ENCODE measurements at places on chromosomes 3 and 15.

DNA sequence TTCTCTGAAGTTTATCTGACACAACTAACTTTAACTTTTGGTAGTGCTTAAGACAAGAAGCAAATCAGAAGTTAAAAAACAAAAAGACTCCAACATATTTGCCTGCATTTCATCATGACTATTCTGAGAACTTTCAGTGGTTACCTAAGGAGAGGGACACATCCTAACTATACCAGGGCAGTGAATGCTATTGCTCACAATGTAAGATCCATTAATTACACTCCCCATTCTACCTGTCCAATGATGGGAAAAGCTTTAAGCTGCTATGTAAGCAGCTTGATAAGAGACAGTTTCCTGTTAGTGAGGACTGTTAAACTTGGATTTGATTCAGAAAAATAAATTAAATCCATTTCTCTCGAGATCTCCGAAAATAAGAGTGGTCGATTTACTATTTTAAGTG lies 37.5 kb downstream of the SERPINI1 start:
- no peak for DNase-seq

- DNase-seq = no peak
Measured at GRCh38 chr3:32002561-32003368, 21.2 kb downstream of the ZNF860 start.

GRCh38 chr3:133377396-133377795 lies 22.5 kb upstream of the BFSP2 start:
- DNase-seq = no peak

GRCh38 chr3:197749601-197750395 lies at the start of gene FYTTD1:
TSS of gene FYTTD1 (plus strand) at chr3:197749883. CDS start at chr3:197749972, 89 bp downstream.
- DNase-seq = peak; percentile 85

GRCh38 chr15:70060214-70060992 lies 37.3 kb downstream of the TLE3 start:
- no peak for DNase-seq

DNA sequence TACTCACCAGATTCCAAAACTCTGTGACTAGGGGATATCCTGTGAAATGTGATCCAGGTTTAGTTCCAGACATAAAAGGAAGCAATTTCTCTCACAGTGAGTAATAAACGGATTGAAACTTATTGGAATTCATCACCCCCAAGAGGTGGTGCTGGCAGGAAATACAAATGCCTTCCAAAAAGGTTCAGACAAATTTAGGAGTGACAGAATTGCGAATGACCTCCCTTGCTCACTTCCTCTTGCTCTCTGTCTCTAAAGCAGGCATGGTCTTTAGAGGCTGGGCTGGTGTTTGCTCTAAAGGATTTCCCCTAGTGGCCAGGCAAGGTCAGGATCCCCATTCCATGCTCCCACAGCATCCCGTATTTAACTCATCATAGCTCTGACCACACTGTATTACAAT lies 449.4 kb upstream of the PPP2R3A start:
- DNase-seq = no peak

- DNase-seq = no peak
Measured at GRCh38 chr3:107847791-107848190, 243.0 kb downstream of the CD47 start.

- no peak for DNase-seq
Measured at GRCh38 chr15:100905850-100906249, 13.3 kb upstream of the LRRK1 start.

DNA sequence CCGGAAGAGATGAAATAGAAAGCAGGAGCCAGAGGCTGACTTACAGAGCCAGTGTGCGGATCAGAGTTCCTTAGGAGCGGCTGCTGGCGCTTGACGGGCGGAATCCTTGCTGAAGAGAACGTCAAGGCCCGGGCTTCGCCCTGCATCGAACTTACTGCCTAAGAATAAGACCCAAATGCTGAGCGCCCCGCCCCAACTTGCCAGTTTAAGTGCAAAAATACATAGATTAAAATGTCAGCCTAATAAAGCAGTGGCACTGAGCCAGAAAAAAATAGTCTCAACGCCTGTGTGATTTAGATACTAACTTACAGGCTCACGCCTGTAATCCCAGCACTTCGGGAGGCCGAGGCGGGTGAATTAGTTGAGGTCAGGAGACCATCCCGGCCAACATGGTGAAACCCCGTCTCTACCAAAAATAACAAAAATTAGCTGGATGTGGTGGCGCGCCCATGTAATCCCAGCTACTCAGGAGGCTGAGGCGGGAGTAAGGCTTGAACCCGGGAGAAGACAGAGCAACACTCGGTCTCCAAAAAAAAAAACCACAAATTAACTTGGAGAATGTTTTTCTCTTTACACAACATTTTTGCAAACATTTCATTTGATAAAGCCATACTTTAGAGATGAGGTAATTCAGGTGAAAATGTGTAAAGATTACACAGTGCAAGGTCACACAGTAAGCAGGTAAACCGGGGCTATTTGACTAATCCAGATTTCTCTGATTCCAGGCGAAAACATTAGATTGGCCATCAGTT lies 1.2 kb upstream of the UBP1 start:
- no peak for DNase-seq

DNA sequence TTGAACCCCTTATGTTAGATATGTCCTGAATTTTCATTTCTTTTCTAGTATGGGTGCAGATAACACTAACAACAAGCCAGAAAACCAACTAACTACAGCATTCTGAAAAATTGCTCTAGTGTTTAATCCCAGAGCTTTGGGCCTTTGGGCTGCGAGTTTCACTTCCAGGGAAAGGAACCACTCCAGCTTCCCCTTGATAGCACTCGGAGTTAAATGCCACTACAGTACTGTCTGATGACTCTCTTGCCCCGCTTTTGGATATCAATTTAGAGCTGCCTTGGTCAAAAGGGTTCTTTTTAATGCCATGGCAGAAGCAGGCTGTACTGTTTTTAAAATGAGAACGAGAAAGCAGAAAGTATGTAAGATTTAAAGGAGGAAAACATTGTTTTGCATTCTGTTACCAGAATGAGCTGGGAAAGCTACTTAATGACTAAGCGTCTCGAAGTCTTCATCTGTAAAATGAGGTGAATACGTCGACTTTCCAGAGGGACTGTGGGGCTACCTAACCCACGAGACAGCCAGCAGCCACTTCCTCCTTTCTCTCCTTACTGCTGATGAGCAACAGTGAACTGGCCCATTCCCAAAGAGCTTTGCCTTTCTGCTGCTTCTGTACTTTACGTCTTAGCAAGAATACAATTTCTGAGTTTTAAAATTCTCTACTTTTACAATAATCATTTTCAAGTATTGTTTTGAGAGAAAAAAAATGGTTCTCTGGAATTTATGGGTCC lies 299.3 kb upstream of the LYSMD4 start:
- no peak for DNase-seq

GRCh38 chr3:96465521-96465920 lies 348.9 kb upstream of the EPHA6 start:
- no peak for DNase-seq

DNA sequence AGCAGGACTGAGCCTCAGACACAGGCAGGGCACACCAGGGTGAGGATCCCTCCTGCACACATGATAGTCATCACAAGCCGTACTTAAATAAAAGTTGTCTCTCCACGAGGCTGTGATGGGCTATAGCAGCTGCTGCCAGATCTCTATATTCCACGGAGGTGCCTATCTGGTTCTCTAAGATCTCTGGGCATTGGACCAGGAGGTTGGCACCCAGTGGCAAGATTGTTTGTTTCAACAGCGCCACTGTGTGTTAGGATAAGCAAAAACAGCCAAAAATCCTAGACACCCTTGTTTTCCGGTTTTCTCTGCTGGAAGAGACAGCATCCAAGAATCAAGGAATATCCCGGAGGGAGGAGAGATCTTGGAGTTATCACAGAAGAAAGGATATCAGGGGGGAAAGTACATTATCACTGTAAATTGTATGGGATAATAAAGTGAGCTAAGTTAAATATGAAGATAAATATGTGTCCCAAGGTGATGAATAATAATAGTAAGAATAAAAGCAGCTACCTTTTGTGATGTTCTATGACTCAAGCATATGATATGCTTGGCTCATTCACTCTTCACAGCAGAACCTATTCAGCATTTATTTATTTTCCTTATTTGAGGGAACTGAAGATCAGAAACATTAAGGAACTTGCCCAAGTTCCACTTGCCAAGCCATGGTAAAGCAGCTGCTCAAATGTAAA lies 90.6 kb upstream of the AKAP13 start:
- DNase-seq = no peak

GRCh38 chr3:72177075-72178050 lies 392.4 kb upstream of the PROK2 start:
- DNase-seq = peak; percentile 29

GRCh38 chr3:124701687-124702086 lies 28.6 kb upstream of the UMPS start:
- DNase-seq = no peak

GRCh38 chr15:40275523-40275922 lies 7.3 kb downstream of the ANKRD63 start:
- no peak for DNase-seq

- no peak for DNase-seq
Measured at GRCh38 chr3:27219127-27219845, 149.9 kb downstream of the NEK10 start.

DNA sequence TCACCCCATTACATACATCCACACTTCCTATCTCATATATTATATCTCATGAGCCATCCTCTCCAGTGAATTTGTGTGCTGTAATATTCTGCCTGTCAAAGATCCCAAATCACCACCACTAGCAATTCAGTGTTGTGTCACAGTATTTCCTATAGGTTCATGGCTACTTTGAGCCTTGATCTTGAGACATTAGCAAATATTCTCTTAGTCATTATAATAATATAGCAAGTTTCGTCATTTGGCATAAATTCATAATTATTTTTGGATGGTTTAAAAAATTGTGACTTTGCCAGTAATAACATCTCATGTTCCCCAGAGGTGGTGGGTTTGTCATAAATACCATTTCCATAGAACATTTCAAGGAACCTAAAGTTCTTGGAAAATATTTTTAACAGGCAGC lies 47.7 kb downstream of the CMSS1 start:
- DNase-seq = no peak

- DNase-seq = no peak
Measured at GRCh38 chr3:140432229-140432669, 245.6 kb upstream of the TRIM42 start.

DNA sequence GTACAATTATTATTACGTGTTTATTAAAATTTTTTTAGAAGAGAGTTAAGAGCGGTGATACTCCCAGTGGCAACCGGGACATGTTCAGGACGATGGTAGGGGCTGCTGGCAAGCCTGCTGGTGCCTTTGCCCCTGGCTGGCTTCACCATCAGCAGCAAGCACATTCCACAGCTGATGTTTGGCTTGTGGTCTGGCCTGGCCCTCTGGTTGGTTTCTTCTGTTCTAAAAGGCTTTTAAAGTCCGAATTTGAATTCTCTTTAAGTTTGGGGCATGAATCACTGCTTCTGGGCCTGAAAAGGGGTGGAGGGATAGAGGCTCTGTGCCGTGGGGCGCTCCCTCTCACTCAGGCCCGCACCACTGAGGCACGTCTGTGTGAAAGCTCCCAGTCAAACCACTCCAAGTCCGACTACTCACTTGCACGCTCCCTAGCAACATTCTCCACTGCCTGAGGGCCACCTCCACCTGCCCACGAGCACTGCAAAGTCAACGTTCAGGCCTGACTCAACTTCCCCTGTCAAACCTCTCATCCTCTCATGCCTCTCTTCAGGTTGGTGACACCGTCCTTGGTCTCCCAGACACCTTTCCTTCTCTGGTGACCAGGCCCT lies 10.1 kb downstream of the ITGA11 start:
- DNase-seq = no peak

DNA sequence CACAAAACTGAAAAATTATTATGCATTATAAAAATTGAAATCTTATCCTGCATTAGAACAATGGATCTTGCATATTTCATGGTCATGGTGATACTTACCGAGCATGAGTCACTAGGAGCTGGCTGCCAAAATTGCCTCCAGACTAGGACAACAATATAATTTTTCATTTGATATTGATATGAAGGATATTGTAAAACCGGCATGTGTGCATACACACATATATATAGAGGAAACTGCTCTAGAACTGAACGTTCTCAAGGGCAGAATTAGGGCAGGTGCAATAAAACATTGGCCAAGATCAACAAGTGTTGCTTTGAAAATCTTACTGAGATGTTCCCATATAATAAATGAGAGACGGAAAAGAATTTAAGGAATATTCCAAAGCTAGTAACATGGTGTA lies 319.4 kb upstream of the POU1F1 start:
- no peak for DNase-seq

- DNase-seq = no peak
Measured at GRCh38 chr3:184562878-184563560, 1.4 kb downstream of the EPHB3 start.

- DNase-seq = no peak
Measured at GRCh38 chr3:123907720-123908119, 23.6 kb upstream of the MYLK start.

GRCh38 chr3:46469680-46470357 lies 5.1 kb upstream of the LTF start:
- DNase-seq = no peak

DNA sequence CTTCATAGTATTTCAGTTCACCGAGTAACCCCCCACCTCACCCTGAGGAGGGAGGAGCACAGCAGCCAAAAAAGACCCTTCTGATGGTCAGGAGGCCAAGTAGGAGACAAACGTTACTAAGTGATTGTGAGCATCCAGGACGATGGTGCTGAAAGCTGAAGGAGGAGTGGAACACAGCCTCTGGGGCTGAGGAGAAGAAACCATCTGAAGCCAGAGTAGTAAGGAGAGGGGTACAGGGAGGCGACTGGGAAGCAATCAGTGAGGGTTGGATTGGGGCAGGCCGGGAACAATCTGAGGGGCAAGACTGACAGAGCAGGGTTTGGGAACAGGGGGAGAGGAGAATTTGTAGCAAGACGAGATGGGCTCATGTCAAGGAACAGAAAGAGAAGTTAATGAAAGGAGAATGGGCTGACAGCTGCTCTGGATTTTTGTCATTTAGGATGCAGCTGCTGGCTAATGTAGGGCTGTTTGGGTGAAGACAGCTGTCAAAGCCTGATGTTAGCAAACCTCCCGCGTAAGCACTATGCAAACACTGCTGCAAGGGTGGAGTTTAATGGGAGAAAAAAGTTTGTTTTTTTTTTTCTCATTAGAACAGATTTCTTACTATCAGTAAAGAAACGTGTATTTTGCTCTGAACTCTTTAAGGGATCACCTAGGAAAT lies 622.2 kb downstream of the EDEM1 start:
- DNase-seq = no peak

DNA sequence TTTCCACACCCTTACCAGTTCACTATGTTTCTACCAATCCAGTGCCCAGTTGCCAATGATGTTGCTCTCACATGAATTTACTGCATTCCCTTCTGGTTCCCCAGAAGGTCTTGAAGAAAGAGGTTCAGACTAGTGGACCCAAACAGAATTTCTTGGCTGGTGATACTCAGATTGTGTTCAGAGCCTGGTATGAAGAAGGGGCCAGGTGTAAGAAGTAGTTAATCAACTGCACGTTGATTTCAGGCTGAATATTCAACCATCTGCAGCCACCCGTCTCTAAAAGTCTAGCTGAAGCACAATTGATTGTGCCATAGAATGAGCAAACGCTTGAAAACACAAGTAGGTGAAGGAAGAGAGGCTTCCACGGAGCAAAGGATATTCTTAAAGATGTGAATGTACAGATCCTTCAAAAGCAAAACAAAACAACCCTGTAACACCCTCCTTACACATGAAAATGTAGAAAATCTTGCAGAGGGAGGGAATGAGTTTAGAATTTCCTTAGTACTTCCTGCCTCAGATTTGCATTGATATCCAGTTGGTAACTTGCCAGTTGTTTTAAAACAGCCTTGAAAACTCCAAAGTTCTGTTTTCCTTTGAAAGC lies 4.7 kb downstream of the RBMS3 start:
- no peak for DNase-seq

GRCh38 chr3:195397524-195397923 lies 45.3 kb downstream of the ACAP2 start:
- no peak for DNase-seq
